ENCODE measurements at places on chromosomes 16 and 17.

DNA sequence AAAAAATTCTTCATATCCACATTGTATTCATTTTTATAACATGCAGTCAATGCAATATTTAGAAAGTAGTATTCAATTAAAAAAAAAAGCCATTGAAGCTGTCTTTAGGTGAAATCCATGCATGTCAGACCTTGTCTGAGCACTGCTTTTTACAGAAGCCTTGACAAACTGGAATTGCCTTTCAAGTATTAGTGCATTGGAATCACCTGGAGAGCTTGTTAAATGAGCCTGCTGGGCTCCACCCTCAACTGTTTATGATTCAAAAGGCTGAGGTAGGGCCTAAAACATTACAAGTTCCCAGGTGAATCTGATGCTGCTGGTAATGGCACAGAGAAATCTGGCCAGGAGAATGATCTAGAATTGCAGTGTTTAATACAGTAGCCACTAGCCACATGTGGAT, 85.8 kb downstream of the HIC1 start:
- DNase-seq = no peak

GRCh38 chr16:3431779-3432219, 11.5 kb downstream of the ZNF597 start:
- peak; percentile 59 for DNase-seq

DNA sequence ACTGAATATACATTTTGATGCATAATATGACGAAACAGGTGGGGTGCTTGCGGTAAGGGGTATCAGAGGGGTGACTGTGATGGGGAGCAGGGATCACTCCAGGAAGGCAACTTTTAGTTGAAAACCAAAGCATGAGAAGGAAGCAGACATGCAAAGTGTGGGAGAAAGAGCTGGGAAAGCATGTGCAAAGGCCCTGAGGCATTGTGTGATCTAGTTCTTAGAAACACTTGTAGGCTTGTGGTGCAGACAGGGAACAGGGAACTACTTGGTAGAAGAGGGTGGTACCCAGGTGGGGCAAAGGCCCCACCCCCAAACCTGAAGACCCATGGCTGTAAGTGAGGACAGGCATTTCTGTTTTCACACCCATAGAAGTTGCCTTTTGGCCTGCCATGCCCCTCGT, 459.9 kb upstream of the EEF2KMT start:
- DNase-seq = no peak

GRCh38 chr17:1112875-1113274, 66.9 kb downstream of the ABR start:
- DNase-seq = no peak

DNA sequence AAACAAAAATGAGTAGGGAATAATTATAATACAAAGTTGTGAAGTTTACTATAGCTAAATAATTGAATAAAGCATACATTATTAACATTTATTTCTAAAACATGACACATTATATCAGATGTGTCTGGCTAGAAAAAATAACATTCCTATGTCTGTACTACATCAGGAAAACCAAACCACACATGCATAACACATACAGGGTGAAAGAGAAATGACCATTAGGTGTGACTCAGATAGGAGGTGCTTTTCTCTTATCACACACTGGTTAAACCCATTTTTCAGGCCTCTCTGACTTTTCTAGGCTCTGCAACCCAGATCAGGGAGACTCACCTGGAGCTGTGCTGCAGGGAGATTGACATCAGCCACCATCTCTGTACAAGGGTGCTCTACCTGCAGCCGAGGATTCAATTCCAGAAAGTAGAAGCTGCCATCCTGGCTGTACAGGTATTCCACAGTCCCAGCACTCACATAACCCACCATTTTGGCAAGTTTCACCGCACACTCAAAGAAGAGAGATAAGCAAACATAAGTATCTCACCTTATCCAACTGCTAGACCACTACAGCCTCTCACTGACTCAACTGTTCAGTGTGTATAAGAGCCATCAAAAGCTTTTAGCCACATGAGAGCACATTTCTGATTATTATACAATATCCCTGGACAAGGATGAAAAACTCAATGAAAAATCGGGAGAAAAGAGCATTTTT, 116.6 kb upstream of the C17orf78 start:
- DNase-seq = no peak

DNA sequence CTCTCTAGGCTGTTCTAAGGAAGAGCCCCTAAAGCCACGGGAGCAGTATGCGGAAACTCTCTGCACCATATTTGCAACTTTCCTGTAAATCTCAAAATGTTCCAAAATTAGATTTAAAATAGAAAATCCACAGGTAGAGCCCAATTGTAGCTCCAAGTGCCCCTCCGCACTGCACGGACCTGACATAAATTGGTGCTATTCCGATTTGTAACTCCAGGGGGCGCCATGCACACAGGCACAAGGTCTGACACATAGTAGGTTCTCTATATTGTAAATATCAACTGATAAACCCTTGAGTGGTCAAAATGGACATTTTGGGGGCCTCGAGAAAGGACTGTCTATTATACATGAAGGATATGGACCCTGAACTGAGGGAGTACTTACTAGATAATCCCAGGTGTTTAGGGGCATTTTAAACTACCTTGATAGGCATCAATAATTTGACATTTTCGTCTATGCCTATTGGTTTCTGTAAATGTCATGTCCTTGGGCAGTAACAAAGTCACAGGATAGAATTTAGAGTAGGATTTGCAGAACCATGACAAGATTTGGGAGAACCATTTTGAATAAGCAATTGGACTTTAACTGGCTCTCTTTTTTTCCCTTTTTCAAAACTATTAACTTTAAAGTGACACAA, 36.6 kb upstream of the TMEM132E start:
- peak; percentile 21 for DNase-seq

GRCh38 chr16:67534431-67534830, 5.8 kb downstream of the RIPOR1 start:
- no peak for DNase-seq
